ENCODE measurements at places on chromosomes 1 and 21.

- DNase-seq, result no peak
These were observed 98.3 kb downstream of the PRDM16 start for GRCh38 chr1:3167255-3167654.

- no peak for DNase-seq
These were observed 68.7 kb downstream of the KCNN3 start for GRCh38 chr1:154801234-154802011.

- no peak for DNase-seq
These were observed 91.5 kb upstream of the IPO9 start for GRCh38 chr1:201737352-201738060.

GRCh38 chr1:51998701-51999100 is 8.2 kb upstream of the RAB3B start:
- no peak for DNase-seq

All from NCI-H187 treated with DMSO at 0.1 percent for 48 hours (cell line).